ENCODE measurements at places on chromosomes 13 and 19.

- DNase-seq = no peak
These were observed 19.8 kb downstream of the TMEM272 start for GRCh38 chr13:51825165-51825592.

DNA sequence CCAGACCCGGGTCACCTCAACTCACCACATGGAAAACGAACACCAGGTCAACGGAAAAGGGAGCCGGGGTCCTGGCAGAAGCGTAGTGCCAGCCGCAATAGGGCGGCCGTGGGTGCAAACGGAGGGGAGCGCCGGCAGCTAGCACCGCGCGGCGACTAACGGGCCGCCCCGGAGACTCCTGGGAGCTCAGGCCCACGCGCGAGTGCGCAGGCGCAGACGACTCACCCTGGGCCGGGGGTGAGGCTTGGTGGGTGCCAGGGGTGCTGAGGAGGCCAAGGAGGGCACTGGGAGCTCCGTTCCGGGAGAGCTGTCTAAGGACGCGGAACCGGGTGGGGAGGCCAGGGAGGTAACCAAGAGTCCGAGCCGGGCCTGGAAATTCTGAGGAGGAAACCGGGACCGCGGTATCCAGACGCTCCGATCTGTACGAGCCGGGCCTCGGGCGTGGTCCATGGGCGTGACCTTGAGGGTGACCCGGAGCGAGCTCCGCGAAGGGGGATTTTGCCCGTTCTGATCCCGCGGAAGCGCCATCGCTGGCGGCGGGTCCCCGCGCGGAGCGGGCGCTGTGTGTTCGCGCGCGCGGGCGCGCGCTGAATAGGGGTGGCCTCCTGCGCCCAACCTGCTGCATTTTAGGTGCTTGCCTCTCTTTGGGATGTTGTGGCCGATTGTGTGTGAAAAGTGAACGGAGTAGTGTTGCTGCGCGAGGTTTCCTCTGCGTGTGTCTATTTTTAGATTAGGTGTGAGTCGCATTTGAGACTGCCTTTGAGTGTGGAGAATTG, at the start of gene ZNF382:
Gene ZNF382 (plus strand): TSS at position 213 of the 776 bp plus-strand sequence. CDS start 4,602 bp downstream, outside the sequence.
- peak; percentile 70 for DNase-seq

- DNase-seq = no peak
These were observed 7.9 kb downstream of the AXL start for GRCh38 chr19:41226874-41227390.

DNA sequence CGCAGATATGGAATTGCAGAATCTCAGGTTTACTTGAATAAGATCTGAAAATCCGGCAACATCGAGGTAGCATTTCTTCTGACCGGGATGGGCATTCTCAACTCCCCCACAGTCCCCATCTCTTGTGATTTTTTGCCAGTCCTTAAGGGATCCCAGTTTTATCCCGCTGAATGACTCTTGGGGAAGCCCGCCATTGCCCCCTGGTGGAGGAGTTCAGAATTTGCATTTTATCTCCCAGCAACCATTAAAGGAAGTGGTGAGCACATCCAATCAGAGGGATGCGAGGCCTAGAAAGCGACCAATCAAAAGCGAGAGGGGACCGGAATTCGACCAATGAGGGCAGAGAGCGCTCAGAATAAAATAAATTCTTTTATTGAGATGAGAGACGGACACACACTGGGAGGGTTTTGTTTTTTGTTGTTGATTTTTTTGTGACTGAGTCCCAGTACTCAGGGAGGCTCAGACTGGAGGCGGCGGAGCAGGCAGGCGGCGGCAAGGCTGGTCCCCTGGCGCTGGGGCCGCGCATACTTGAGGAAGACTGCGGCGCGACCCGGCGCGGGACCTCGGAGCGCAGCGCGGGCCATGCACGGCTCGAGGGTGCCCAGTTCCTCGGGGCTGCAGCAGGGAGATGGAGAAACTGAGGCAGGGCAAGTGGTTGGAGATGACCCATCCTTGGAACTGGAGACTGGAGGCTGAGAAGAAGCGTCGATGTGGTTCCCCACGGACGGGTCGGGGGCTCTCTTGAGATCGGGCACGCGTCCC, 3.9 kb upstream of the TTC9B start:
- peak; percentile 64 for DNase-seq

DNA sequence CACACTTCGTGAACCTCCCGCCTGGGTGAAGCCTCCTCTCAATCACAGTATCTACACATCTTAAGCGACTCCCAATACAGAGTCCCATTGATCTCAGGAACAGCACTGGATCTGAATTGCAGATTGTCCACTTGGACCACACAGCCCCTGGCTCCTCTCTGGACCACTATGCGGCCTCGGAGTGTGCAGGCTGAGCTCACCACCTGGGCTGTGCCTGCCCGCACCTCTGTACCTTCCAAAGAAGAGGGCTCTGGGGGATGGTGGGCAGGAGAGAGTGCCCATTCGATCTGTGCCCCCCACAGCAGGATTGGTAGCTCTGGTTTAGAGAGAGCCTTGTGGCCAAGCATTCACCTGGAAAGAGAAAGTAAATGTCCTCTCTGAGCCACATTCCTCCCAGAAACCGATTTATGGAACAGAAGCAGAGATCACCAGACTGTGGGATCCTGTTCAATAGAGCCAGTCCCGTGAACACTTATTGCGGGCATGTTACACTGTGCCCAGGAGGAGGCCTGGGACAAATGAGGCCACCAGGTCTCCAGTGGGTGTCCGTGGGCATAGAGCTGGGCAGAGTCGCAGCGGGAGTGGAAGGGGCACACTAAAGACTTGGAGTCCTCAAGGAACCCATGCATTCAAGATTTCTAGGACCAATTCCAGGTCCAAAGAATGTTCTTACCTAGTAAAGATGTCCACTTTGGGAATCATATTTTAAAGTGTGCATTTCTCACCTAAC, 141.6 kb upstream of the SOX1 start:
- no peak for DNase-seq

GRCh38 chr13:35826626-35827254, 304.4 kb downstream of the DCLK1 start:
- DNase-seq = no peak

- DNase-seq = peak; percentile 24
These were observed 90.9 kb downstream of the NALCN start for GRCh38 chr13:101325423-101325822.

DNA sequence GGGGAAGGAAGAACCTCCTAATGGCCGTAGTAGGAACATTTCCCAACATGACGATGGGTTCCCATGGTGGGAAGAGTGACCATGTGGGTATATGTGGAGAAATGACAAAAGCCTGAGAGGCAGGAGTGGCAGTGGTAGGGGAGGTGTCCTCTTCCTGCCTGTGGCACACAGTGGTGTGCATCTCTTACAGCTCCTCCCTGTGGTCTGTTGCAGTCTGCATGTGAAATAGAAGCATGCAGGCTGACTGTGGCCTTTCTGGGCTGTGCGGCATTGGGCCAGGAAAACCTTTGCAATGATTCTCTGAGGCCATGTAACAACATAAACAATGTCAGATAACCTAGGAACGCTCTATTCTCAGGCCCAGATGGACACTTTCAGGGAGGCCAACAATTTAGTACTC, 84.0 kb downstream of the LACC1 start:
- DNase-seq = no peak

DNA sequence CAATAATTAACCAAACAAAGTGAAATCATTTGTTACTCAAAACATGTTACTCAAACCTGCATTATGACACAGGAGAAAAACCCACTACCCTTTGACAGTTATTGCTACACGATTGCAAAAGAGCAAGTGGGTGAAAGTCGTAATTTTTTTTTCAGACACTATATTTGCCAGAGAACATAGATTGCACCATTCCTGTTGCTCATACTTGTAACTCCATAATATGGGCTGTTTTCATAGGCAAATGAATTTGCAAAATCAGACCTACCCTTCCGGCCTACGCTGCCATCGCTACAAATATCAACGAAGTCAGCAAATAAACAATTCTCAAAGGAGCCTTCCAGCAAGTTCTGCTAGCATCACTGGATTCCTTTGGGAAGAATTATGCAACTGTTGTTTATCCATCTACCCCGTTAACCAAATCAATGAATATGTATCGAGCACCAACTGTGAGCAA, 396.5 kb downstream of the IRS2 start:
- DNase-seq = no peak

DNA sequence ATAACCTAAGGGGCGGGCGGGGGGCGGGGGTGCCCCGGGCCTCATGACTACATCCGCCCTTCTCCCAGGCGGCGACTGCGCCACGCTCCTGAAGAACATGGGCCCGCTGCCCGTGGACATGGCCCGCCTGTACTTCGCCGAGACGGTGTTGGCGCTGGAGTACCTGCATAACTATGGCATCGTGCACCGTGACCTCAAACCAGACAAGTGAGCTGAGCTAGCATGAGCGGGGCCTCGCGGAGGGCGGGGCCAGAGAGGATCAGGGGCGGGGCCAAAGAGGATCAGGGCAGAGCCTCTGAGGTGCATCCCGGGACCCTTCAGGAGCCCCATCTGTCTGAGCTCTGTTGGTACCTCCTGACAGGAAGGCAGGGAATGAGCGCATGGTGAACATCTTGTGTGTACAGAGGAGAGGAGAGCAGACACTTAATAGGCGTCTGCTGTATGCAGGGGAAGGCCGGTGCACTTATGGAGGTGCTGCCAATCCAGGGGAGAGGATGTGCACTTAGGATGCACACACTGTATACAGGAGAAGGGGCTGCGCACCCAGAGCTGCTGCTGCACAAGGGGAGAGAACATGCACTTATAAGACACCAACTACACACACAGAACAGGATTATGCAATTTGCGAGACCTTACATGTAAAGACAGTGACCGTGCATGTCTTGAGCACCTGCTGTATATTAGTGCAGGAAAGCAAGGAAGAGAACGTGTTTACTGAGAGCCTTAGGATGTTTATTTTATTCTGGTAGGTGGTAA, 20.9 kb upstream of the PIK3R2 start:
- no peak for DNase-seq

DNA sequence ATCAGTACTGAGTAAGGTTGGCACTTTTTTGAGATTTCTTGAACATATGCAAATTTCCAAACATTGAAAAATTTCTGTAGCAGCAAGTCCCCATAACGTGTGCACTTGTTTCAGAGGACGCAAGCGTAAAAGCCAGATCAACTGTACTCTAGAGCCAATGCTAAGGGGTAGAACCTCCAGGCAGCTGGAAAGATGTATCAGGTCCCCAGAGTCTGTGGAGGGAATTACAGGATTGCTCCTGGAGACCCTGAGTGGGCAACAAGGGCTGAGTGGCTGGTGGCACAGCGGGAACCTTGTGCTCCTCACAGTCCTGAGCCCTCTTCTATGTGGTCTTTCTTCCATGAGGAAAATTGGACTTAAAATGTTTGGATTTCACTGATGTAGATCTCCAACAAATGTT, 53.9 kb upstream of the AMER2 start:
- DNase-seq = no peak

- DNase-seq = no peak
These were observed 132.6 kb upstream of the USP29 start for GRCh38 chr19:56987184-56987583.

- DNase-seq = no peak
These were observed 37.5 kb downstream of the RFC3 start for GRCh38 chr13:33855371-33855895.

DNA sequence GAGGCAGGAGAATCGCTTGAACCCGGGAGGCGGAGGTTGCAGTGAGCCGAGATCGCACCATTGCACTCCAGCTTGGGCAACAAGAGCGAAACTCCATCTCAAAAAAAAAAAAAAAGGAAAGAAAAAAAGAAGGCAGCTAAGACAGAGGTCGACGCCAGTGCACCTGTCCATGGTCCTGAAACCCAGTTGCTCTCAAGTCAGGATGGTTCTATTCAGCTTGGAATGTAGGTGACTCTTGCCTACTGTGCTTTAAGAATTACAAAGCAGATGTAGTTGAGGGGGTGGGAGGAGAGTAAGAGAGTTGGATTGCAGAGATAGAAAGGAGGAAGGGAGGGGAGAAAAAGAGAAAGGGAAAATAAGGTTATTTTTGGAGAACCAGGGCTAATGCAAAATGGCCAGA, 18.7 kb downstream of the CACNG7 start:
- no peak for DNase-seq

- DNase-seq = peak; percentile 88
These were observed 20.8 kb downstream of the RANBP3 start for GRCh38 chr19:5957170-5957569.

DNA sequence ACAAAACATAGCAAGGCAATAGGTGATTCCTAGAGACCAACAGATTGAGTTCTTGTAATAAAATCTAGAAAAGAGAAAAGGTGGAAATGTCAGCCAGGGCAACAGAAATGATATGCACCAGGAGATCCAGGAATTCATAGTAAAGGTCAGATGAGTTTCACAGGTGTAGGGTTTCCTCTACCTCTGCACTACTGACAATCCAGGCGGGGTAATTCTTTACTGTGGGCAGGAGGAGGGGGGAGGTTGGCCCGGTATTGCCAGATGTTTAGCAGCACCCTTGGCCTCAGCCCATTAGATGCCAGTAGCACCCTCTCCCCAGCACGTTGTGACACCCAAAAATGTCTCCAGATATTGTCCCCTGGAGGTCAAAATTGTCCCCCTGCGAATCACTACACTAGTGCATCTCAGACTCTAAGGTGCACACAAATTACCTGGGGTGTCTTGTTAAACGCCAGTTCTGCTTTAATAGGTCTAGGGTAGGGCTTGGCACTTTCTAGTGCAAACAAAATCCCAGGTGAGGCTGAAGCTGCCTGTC, 3.5 kb upstream of the UBAC2 start:
- peak; percentile 20 for DNase-seq

GRCh38 chr13:30408319-30409101, 13.8 kb upstream of the UBE2L5 start:
- DNase-seq = no peak

DNA sequence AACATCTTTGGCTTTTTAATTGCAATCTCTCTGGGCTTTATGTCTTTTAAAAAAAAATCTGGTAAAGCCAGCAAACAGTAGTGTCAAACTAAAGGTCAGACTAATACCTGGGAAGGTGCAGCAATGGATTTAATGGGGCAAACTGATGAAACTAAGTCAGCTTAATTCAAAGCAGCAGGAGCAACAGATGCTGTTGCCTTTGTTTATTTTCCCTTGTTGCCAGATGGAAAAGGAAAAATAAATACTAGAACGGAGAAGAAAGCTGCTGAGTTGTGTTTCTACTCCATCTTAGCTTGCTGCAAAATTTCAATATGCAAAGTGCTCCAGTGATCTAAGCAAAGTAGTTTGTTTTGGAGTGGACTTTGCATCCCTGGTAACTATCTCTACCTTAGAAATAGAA, 1097.8 kb downstream of the PCDH17 start:
- DNase-seq = no peak

DNA sequence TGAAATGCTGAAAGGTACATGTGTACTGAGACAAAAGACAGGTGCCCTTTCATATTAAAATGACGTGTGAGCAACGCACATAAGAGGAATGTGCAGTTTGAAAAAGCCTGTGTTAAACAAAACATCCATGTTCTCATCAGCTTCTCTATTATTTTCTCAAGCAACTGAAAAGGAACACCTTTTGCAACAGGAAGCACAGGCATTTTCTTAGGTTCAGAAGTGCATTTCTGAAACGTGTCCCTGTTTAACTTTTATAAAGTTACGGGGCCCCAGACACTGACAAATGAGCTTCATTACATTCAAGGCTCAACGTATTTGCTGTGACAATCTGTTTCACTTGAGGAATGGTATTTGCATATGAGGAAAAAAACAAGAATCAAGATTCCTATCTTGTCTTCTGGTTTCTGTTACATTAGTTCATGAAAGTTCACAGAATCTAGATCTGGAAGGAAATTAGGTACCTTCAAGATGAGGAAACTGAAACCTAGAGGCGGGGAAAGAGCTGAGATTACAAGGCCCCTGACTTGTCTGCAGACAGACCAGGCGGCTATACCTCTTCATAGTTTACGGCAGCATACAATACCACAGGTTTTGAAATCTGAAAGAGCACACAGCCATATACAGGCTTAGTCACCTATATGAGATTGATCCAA, 431.7 kb downstream of the KLF12 start:
- DNase-seq = peak; percentile 23

Data from NCI-H2081 (cell line).